NCI-H82 (cell line): ENCODE measurements at places on chromosomes 5 and 9.
A peak's percentile ranks its signal among the peaks of the same experiment; 100 is the strongest.

DNA sequence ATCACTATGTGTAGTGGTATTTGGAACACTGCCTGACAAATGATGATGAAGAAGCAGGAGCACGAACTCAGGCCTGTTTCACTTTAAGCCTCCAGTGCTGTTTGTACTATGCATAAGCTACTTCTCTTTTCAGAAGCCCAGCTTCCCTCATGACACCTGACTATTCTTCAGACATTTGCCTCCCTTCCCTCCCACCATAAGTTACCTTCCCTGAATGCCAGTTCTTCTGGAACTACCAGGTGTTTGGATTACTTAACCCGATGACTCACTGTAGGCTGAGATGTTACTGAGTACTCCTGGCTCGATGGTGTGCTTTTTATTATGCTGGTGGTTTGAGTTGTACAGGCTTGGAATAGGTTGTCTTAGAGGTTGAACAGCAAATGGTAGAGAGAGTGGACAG lies 180.0 kb downstream of the SPATA31D1 start:
- DNase-seq = no peak

DNA sequence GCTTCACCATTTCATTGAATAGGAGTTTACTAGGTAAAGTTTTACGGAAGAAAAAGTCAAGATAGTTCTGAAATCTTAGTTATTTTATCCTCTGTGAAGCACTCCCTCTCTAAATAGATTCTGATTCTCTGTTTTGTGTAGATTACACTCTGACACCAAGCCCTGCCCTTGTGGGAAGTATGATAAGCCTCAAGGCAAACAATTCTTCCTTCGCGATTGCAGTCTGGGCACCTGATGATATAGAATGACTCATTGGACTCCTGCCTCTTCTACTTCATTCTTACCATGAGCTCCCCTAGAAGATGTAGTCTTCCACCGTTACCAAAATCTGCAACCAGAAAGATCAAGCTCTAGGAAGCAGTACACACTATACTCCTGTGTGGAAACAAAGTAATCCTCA lies 626.9 kb upstream of the PTGER4 start:
- no peak for DNase-seq

GRCh38 chr9:115531410-115532125 lies 413.6 kb upstream of the TNC start:
- DNase-seq = no peak

DNA sequence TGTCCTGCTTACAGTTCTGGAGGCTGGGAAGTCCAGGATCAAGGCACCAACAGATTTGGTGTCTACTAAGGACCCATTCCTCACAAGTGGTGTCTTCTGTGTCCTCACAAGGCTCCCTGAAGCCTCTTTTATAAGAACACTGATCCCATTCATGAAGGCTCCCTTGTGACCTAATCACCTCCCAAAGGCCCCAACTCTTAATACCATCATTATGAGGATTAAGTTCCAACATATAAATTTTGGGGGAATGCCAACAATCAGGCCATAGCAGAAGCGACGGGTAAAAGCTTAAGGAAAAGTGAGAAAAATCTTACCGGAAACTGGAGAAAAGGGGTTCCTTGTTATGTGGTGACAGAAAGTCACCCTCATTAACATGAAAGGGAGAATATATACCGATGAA lies 11.2 kb downstream of the CTNNAL1 start:
- DNase-seq = peak; percentile 44

GRCh38 chr5:132435447-132435846 lies 55.1 kb downstream of the IRF1 start:
- DNase-seq = no peak

- DNase-seq = no peak
Measured at GRCh38 chr5:58024151-58024550, 435.7 kb downstream of the PLK2 start.

GRCh38 chr9:87844506-87844905 lies 38.2 kb upstream of the SPATA31E1 start:
- DNase-seq = no peak

- DNase-seq = no peak
Measured at GRCh38 chr5:58985759-58986158, 402.9 kb downstream of the RAB3C start.

- peak; percentile 48 for DNase-seq
Measured at GRCh38 chr9:94779031-94779430, 52.5 kb downstream of the AOPEP start.

- peak; percentile 8 for DNase-seq
Measured at GRCh38 chr9:92671323-92671722, 1.4 kb upstream of the IPPK start.

- DNase-seq = no peak
Measured at GRCh38 chr5:132979367-132979940, 16.0 kb upstream of the AFF4 start.
